ENCODE measurements at places on chromosomes 13 and 19. TPM values are rescaled to one million over a fixed set of nuclear protein-coding genes. Genes with fewer than 3 reads are reported as not detected.

CEACAM8 gene
- total RNA-seq = not detected

ZNF536 gene
- 0.41 TPM for total RNA-seq

CYP4F8 gene
- not detected for total RNA-seq

GTF2F1 gene
- 48.4 TPM for total RNA-seq

FOXA3 gene
- total RNA-seq = 0.31 TPM
